ENCODE measurements at places on chromosomes 6 and 20. TPM values are rescaled to one million over a fixed set of nuclear protein-coding genes. Genes with fewer than 3 reads are reported as not detected.
A peak's percentile ranks its signal among the peaks of the same experiment; 100 is the strongest.

GRCh38 chr6:105102186-105102585, 77.6 kb downstream of the POPDC3 start:
- DNase-seq: no peak

DNA sequence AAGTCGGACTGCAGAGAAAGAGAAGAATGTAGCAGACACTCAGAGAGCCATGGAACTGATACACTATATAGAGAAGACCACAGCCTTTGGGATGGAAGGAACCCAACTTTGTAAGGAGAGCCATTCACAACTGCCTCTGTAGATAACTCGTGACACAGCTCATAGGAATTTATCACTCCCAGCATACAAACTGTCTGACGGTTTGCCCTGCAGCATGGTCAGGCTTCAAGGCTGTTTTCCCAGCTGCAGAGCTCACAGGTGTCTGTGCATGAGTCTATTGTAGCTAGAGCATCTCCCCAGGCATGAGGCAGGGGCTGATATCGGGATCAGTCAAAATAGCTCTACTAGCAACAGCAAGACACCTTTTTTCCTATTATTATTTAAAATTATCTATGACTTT, 130.5 kb upstream of the DTNBP1 start:
- no peak for DNase-seq

- DNase-seq: no peak
Measured at GRCh38 chr20:11329271-11329670, 588.4 kb upstream of the BTBD3 start.

DNA sequence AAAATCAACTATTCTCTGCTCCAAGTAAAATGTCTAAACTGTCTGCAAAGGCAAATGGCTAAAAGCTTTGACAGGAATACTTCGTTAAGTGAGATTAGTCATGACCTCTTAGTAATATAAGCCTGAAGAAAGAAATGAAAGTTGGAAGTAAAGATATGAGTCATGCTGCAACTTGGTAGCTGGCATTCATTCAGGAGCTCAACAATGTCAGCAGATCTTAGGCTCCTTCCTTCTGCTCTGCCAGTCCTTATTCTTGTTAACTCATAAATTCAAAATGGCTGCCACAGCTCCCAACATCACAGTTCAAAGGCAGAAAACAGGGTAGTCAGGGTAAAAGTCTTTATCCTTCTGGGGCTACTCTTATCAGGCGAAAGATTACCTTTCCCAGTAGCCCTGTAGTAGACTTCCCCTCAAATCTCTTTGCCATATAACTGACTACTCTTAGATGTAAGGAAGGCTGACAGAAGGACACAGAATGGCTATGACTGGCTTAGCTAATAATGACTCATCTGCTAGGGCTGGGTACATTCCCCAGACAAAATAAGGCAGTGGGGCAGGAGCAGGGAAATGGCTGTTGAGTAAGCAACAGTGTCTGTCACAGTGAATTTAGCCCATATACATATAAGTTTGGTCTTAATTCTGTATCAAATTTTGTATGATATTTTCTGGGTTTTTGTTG, 24.4 kb upstream of the C6orf62 start:
- no peak for DNase-seq

GRCh38 chr6:96760153-96760687, 77.1 kb downstream of the GPR63 start:
- no peak for DNase-seq

DNA sequence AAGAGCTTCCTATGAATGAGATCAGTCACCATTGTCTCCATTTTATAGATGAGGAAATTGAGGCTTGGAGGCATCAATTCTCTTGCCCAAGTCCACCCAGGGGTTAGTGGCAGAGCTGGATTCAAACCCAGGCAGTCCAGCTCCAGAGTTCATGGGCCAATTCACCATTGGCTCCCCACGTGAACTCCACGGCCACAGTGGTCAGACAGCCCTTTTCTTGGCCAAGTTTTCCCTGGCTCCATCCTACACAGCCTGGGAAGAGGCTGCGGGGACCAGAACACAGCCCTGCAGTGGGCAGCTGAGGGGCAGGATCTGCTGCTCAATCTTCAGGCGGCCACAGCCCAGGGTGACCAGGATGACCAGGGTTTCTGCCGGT, 20.5 kb downstream of the TGM2 start:
- DNase-seq: no peak

DNA sequence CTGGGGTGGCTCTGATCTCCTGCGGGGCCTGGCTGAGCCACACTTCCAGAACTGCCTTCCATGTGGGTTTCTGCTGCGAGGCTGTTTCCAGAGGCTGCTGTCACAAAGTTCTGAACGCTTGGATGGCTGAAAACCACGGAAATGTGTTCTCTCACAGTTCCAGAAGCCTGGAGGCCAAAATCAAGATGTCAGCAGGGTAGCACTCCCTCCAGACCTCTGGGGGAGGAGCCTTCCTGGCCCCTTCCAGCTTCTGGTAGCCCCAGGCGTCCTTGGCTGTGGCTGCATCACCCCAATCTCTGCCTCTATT, 23.7 kb upstream of the BMP7 start:
- no peak for DNase-seq

DNA sequence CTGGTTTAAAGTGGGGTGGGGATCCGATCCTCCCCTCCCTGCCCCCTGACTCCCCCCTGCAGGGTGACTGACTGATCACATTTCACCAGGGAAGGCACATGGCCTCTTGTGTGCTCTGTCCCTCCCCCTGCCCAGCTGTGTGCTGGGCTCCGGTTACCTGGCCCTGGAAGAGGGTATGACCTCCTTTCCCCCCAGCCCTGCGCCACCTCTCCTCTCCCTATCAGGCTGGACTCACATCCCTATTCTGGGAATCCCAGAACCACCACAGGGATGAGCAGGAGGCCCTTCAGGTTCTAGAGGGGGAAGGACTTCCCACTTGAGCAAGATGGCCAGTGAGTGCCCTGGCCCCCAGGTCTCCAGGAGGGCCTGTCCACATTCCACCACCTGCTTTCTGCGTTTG, 2.1 kb upstream of the IP6K3 start:
- no peak for DNase-seq

GRCh38 chr6:170393807-170394399, 87.3 kb downstream of the FAM120B start:
- no peak for DNase-seq

GRCh38 chr6:166237617-166238016, 70.0 kb upstream of the TBXT start:
- no peak for DNase-seq

- no peak for DNase-seq
Measured at GRCh38 chr6:2988094-2988425, 11.6 kb upstream of the NQO2 start.

DNA sequence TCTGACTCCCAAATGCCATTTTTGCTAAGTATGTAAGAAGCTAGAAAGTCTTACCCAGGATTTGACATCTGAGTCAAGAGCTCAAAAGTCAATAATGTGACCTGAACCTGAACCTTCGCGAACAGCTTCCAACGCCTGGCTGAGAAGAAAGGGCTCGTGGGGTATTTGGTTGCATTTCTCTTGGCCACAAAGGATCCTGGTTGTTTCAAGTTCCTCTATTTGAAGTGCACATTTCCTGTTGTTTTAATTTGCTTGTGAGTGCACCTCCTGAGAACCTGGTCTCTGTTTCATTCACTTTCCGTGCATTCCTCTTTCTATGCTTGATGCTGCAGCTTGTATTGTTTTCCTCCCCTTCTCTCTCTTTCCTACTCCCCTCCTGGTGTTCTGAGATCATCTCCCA, 212.5 kb downstream of the FOXA2 start:
- no peak for DNase-seq

- DNase-seq: no peak
Measured at GRCh38 chr20:20461551-20461950, 93.6 kb downstream of the INSM1 start.

DNA sequence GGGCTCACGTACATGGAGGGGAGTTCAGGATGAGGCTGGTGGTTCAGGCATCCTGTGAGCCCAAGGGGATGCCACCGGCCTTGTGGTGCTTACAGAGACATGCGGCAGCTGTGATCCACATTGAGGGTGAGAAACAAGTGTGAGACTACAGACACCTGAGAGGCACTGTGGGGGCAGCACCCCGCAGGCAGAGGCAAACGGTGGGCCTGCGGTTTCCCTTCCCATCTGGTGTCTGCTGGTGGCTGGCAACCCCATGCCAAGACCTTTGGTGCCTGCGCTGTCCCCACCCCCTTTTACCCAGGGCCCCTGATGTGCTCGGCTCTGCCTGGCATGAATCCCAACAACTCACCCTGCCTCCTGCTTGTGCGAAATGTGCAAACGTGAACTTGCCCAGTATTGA, 42.0 kb downstream of the ERMARD start:
- peak; percentile 61 for DNase-seq

The PACRG gene
- total RNA-seq: 0.26 TPM

All from aorta (tissue), 5 donors.